ENCODE measurements at places on chromosomes 2 and 18. TPM values are rescaled to one million over a fixed set of nuclear protein-coding genes. Genes with fewer than 3 reads are reported as not detected.

DNA sequence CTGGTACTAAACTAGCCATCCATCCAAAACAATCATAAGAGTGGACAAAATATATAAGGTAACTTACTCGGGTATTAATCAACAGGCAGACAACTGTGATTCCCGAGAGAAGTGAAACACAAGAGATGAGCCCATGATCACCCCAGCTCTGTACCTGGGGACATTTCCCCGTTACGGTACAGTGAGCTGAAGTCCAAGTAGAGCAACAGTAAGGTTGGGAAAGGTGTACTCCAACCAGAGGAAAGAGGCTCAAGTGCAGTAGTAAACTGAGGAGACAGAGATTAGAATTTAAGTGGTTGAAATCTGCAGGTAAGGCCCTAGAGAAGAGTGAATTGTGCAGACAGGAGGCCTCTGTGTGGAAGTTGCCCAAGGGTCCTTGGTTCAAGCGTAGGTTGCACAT lies 30.5 kb upstream of the CHAC2 start:
- no peak for DNase-seq

The MXD1 gene
- total RNA-seq = 13.7 TPM

DNA sequence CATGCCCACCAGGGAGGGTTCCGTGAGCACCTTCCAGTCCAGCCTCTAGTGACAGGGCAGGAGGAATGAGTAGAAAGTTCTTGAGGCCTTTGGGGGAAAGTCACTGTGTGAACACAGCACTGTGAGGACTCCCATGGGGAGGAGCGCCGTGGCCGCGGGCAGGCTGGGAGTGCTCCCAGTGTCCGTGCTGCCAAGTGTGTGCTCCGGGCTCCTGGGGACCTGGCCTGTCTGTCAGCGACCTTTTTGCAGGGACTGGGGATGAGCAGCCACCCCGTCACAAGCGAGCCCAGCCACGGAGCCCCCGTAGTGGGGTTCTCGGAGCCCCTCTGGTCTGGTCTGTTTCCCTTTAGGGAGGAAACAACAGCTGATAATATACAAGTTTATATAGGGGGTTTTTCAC lies 36.8 kb downstream of the PDIA6 start:
- DNase-seq = no peak

GRCh38 chr2:24981411-24982136 lies 9.8 kb upstream of the DNAJC27 start:
- no peak for DNase-seq

DNA sequence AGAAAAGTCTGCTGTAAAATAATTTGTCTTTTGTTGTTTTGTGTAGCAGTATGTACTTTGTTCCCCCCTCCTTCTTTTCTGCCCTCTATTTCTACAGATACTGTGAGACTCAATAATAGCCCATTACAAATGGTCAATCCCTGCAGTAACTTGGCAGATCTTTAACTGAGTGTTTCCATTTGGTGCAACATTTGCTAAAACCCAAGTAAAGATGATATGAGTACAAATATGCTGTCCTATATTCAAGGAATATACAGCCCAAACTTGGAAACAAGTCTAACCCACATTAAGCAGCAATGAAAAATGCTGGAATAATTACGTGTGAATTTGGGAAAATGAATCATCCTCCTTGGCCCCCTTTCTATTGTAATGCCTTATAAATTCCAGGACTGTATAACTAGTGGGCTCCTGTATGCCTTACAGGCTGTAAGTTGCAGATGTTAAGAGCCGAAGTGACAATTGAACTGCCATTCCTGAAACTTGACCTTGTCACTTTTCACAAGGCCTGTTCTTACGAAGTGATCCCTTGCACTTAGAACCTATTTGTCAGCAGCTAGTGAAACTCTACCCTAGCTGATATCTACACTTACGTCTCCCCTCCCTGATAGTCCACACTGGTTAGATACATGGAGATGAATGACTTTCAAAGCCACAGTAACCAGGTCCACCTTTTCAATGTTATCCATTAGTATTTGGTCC lies 104.9 kb downstream of the IRS1 start:
- DNase-seq = no peak

DNA sequence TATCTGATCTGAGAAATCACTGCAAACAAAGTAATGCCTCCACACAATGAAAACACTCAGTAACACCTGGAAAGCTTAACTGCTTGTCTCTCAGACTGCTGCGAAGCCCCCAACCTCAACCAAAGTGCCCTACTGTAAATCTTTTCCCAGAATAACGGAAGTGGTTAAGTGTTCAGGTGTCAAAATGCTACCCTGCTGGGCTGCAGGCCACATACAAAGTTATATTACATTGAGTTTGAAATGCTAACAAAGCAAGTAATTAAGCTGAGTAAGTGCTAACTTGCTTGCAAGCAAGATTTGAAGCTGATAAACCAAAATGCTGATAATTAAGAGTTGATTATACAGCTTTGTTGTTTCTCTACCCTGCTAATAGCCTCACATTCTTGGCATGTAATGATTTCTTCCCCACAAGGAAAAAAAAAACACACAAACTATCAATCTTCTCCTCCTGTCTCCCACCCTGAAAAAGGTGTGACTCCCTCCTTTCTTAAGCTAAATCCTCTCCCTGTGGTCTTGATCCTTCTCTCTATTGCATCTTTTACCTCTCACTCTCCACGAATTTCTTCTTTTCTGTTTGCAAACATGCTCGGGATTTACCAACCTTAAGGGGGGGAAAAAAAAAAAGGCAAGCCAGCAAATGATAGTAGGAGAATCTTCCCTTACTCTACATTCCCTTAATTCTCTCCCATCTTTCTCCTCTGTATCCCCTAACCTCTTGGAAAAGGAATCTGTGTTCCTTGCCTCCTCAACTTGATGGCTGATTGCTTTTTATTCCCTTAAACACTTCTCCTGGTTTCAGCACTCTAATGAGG lies 266.8 kb upstream of the SIX3 start:
- no peak for DNase-seq

GRCh38 chr2:120342446-120342845 lies 3.5 kb upstream of the INHBB start:
- DNase-seq = no peak

DNA sequence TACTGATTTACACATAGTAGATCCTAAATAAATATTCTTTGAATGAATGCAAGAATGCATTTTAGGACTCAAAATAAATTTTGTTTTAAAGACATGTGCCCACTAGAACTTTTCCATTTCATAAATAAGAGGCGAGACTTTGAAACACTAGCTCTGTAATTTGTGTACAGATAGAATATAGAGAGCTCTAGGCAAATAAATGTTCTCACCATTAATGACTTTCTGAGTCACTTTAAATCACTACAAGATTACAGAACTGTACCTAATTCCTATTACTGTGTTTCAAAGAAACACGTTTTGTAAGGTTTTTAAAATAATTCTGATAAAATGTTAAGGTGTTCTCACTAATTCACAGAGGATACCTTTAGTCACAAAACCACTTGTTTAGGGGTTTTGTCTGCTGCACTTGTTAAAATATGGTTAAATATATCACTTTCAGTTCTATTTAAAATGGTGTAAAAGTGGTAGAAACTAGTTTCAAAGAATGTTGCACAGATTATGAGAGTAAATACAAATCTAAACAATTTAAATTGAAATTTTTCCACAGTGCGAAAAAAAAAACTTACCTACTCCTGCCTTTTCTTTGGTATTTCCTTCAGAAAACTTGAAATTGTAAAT lies 158.7 kb upstream of the ZC3H15 start:
- DNase-seq = no peak

The KCNS3 gene
- 6.5 TPM for total RNA-seq

DNA sequence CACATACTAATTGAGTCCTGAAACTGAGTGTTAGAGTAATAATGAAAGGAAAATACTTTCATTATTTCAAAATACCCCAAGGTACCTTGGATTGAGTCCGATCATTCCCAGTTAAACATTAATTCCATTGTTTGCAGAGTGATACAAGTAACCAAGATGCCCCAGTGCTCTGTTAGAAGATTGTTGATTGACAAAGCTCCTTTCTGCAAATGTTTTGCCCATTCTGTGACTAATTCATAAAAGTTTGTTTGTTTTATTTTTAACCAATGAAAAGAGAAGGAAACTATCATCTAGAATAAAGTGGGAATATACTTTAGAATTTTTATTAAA lies 124.0 kb downstream of the GULP1 start:
- DNase-seq = no peak

DNA sequence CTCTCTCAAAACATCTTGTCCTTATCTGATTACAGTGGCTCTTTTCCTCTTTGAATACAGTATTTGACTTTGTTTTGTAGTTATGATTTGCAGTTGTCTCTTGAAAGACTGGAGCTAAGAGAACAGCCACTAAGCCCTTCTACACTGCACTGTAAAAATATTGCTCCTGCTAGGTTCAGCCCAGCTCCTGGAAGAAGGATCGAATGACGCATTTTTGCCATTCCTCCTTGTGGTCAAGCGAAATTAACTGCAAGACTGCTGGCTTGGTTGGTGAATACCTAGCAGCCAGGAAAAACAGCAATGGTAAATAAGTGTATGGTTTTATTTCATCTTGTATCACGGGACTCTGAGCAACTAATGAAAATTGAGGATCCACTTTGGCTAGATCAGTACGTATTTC lies 407.8 kb upstream of the CDH2 start:
- no peak for DNase-seq

DNA sequence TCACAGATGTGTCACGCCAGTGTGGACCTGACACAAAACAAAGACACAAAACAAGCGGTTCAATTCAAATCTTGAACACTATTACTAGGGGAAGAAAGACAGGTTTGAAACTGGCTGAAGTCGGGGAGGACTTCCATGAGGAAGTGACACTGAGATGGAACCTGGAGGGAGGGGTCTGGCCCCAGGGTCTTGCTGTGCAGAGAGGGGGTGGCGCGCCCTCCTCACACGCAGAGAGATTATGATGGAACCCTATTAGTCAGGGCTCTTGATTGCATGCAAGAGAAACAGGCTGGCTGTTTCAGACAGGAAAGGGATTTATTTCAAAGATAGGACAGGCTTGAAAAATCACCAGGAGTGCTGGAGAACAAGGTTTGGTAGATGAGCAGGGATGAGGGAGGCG lies 363.6 kb upstream of the HS6ST1 start:
- DNase-seq = no peak

Data from mucosa of gallbladder (tissue), 1 donor.